Astrocyte of the cerebellum (primary cell): ENCODE measurements at places on chromosomes 16 and 17.

GRCh38 chr17:7651665-7652387 lies 1.1 kb downstream of the ATP1B2 start:
- no peak for DNase-seq

DNA sequence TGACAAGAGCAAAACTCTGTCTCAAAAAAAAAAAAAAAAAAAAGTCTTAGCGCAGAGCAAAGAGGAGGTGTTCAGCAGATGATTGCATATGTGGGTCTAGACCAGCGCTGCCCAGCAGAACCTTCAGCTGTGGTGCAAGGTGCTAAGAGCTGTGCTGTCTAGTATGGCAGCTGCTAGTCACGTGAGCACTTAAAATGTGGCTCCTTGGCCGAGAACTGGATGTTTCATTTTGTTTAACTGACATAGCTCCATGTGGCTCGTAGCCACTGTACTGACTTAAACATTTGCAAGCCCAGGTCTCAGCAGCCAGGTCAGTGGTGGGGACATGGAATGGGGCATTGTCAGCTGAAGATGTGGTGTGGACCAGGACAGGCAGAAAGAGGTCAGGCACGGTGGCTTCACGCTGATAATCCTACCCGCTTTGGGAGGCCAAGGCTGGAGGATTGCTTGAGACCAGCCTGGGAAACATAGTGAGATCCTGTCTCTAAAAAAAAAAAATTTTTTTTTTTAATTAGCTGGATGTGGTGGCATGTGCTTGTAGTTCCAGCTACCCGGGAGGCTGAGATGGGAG lies 9.2 kb downstream of the C1QTNF1 start:
- DNase-seq = no peak

DNA sequence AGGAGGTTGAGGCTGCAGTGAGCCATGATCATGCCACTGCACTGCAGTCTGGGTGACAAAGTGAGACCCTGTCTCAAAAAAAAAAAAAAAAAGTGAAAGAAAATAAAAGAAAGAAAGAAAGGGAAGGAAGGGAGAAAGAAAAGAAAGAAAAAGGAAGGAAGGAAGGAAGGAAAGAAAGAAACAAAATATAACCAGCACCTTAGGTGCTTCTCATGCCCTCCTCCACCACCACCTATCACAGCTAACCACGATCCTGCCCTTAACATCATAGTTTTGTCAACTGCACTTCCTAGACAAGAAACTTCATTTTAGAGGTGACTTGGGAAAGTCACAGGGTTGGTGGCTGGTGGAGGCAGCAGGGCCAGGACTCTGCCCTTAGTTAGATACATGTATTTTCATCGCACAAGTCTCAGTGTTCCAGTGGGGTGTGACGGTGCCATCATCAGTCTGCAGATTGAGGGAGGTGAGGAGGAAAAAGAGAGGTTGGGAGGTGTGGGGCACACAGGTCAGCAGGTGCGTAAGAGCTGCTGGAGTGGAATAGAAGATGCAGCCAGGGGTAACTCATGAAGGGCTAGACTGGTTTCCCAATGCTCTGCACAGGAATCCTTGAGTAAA lies 10.0 kb downstream of the SUPT4H1 start:
- no peak for DNase-seq

GRCh38 chr17:65100316-65101140 lies 36.6 kb upstream of the RGS9 start:
- DNase-seq = no peak

GRCh38 chr17:4842376-4842775 lies 9.2 kb downstream of the MINK1 start:
- no peak for DNase-seq

- DNase-seq = no peak
These were observed 496.0 kb downstream of the MAF start for GRCh38 chr16:79104567-79104966.

GRCh38 chr16:82560805-82561325 lies 65.9 kb upstream of the CDH13 start:
- no peak for DNase-seq

DNA sequence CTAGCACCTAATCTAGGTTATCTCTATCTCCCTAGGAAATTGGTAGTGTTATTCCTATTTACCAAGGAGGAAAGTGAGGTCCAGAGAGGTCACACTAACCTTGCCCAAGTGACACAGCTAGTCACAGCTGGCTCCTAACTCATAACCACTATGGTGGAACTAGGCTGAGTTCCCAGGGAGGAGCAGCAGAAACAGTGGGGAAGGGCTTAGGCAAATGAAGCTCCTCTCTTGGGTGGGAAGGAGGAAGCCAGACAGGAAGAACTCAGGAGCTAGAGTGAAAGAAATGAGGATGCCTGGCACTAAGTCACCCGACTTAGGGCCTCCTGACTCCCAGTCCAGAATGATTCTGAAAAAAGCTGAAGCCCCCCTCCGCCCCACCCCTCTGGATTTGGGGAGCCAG lies 34.5 kb downstream of the PSME3IP1 start:
- DNase-seq = no peak

DNA sequence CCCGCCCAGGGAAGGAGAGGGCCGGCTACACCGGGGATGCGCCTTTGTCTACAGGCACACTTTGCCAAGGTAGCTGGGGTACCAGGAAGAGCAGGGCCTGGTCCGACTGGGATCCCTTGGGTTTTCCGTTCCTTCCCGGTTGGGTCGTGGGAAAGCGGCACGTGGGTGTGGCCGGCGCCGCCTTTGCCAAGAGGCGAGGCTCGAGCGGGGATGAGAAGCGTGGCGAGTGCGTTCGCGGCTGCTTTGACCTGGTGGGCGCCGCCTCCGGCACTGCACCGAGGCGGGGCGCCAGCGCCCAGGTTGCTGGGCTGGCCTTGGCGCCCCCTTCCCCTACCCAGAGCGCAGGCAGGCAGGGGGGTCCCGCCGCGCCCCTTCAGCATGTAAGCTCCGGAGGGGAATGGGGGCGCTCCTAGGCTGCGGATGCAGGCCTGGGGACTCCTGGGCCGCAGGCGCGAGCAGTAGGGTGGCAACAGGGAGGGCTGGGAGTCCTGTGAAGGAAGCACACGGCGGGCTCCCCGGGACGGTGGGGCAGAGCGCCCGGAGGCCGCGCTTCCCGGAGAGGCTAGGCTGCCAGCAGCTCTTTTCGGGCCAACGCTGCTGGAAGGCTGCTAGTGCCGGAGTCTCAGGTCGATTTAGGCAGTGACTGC lies 2.0 kb downstream of the HAS3 start:
- no peak for DNase-seq

DNA sequence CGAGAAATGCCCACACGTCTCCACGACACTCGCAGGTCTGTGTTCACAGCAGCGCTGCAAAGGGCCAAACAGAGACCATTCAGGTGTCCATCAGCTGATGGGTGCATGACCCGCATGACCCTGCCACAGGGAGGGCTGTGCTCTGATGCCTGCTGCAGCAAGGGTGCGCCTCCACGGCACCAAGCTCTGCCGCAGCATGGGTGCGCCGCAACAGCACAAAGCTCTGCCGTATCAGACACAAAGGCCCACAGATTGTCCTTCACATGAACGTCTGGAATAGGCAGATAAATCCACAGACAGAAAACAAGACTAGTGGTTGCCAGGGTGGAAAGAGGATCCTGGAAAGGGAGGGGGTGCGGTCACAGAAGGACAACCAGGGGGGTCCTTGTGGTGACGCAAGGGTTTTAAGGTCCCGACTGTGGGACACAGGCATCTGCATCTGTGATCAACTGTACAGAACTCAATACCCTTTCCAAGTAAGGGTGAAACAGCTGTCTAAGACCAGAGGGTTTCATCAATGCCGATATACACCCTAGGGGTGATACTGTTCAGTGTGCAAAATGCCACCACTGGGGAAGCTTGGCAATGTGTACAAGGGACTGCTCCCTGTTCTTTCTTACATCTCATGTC lies 121.0 kb downstream of the ANKRD11 start:
- no peak for DNase-seq
